ENCODE measurements at places on chromosomes 1 and 21.

DNA sequence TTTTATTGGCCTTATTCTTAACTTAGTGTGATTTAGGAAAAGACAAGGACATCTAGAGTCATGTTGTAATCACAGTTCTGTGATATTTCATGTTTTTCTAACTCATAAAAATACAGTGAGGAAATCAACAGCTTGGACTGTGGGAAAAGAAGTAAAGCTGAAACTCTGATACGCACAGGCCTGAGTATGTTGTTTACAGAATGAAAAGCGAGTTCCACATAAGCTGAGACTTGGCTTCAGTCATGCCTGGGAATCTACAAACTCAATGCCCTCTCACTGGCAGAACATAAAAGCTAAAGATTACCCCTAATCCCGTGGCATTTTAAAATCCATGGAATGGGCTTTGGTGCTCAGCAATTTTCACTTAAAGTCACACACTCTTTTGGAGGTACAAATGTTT, 23.6 kb upstream of the ATP5PO start:
- DNase-seq: no peak

DNA sequence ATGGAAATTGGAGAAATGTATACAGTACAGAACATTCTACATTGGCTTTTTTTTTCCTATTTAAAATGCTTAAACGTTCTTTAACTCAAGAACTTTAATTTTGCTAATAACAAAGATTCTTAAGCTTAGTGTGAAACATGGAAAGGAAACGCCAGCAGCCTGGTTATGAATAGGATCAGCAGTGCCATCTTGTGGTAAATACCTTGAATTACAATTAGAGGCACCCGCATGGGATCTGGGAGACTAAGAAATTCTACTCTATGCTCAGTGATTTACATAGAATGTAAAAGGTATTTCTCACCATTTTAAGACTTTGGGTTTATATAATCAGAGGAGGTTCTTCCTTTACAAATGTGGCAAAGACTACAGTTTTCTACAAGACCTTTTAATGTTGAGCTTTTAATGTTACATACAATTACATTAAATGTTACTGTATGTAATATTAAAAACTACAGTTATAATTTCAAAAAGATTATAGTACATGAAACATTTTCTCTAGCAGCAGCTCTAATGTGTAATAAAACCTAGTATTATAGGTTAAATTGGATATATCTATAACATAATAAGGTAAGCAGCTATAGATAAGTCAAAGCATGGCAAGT, 32.1 kb upstream of the APOBEC4 start:
- peak; percentile 48 for DNase-seq

GRCh38 chr21:15135867-15136629, 71.2 kb upstream of the NRIP1 start:
- no peak for DNase-seq

DNA sequence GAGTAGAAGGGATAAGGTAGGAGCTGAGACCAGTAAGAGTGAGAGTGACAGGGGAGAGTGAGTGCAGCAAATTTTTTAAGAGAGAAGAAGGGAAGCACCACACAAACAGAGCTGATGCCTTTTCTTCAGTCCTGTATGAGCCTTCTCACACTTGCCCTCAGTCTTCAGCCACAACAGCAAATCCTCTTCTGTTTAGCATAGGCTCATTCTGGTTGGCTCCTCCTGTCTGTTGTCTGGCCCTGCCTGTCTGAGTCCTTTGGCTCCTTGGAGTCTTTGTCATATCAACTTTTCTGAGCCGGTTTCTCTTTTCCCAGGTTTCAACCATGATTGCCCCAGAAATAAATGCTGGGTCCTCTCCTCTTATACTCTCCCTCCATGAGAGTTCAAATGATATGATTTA, 12.7 kb upstream of the CASQ1 start:
- DNase-seq: no peak

- DNase-seq: no peak
Measured at GRCh38 chr1:90876101-90876500, 145.7 kb downstream of the ZNF644 start.

- no peak for DNase-seq
Measured at GRCh38 chr1:104172243-104172681, 422.6 kb downstream of the AMY1C start.

GRCh38 chr1:24154215-24154614, 11.3 kb upstream of the IL22RA1 start:
- DNase-seq: no peak
